CD4-positive, alpha-beta T cell treated with Interleukin-17A for 4 hours (primary cell): ENCODE measurements at places on chromosomes 2 and 18.

DNA sequence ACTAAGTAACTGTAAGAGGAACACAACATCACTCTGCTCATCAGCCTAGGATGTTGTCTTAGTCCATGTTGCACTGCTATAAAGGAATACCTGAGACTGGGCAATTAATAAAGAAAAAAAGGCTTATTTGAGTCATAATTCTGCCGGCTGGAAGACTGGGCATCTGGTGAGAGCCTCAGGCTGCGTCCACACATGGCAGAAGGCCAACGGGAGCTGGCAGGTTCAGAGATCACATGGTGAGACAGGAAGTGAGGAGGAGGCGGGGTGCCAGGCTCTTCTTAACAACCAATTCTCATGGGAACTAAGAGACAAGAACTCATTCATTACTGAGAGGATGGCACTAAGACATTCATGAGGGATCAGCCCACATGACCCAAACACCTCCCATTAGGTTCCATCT is 46.8 kb downstream of the EPG5 start:
- peak; percentile 21 for DNase-seq

DNA sequence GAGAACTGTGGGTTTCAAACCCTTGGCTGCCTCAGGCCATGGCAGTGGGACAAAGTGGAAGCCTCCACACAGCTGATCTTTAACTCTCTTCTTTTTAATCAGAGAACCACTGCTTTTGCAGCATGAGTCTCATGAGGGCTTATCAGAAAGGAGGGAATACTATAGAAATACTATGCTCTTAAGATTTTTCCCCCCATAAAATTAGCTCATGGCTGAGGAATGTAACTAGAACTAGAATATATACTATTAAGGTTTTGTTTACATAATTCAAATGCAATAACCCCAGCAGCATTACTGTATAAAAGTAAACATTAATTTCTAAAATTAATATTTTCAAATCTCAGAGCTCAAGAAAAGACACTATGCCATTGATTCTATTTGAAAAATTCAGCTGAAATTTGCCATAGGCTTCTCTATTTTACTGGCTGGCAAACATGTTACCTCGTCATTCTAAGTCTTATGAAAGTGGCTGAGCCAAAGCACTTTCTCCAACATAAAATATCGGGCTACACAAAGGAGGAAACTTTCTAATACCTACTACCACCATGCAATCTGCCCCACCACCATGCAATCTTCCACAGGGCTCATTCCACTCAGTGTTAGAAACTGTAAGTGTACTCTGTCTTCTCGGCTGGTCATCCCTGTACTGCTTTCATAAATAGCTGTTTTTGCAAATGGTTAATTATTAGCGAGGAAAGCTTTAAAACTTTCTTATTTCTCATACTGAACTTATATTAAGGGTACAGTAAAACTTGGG is 42.5 kb downstream of the WDR35 start:
- no peak for DNase-seq

GRCh38 chr2:25079050-25079635 is 37.3 kb downstream of the EFR3B start:
- no peak for DNase-seq

- DNase-seq = no peak
These were observed 1065.8 kb upstream of the SLC39A10 start for GRCh38 chr2:194591192-194591591.

DNA sequence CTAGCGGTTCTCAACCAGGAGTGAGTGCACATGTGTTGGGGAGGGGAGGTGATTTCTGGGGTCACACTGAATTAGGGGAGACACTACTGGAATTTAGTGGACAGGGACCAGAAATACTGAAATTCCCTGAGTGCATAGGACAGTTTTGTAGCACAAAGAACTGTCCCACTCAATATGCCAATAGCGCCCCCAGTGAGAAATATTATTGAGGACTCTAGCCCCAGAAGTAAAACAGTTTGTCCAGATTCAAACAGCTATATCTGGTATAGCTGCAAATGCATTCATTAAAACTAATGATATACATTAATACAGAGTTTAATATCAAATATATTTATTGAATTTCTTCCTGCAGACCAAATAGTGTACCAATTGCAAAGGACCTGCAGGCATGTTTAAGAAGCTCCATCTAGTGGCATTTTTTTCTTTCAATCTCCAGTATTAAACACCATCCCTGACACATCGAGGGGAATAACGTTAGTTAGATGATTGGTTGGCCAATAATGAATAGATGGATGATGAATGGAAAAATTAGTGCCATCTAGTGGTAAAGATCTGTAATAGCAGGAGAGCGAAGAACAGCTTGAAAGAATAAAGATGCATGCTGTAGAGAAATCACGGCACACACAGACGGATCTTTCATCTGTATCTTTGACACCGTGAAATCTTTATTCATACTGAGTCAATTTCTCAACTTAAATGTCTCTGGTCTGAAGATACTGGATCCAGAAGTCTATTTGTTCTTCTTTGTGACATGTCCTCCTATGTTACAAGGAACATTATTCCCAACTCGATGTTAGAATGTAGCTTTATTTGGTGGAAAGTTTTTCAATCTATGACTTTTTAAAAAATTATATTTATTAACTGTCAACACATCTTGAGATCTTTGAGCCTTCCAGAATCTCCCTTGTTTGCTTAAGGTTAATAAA is 62.5 kb downstream of the DHRS9 start:
- no peak for DNase-seq

GRCh38 chr2:136496966-136497365 is 268.4 kb upstream of the THSD7B start:
- no peak for DNase-seq

DNA sequence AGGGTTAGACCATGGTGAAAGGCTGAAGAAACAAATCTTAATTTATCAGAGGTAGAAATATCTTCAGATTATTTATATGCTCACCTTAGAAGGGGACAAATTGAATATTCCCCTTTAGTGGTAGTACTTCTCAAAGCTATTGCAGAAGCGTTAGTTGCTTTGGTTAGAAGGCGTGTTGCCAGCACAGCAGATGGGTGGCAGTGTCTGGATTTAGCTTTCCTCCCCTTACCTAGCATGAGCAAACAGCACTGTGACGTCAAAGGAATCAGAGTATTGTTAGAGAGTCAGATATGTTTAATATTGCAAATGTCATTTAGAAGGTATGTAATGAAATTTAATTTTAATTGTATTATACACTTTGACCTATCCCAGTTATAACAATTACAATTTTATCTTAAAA is 27.2 kb upstream of the GALR1 start:
- DNase-seq = no peak

GRCh38 chr2:152425765-152426727 is 91.1 kb downstream of the FMNL2 start:
- no peak for DNase-seq

DNA sequence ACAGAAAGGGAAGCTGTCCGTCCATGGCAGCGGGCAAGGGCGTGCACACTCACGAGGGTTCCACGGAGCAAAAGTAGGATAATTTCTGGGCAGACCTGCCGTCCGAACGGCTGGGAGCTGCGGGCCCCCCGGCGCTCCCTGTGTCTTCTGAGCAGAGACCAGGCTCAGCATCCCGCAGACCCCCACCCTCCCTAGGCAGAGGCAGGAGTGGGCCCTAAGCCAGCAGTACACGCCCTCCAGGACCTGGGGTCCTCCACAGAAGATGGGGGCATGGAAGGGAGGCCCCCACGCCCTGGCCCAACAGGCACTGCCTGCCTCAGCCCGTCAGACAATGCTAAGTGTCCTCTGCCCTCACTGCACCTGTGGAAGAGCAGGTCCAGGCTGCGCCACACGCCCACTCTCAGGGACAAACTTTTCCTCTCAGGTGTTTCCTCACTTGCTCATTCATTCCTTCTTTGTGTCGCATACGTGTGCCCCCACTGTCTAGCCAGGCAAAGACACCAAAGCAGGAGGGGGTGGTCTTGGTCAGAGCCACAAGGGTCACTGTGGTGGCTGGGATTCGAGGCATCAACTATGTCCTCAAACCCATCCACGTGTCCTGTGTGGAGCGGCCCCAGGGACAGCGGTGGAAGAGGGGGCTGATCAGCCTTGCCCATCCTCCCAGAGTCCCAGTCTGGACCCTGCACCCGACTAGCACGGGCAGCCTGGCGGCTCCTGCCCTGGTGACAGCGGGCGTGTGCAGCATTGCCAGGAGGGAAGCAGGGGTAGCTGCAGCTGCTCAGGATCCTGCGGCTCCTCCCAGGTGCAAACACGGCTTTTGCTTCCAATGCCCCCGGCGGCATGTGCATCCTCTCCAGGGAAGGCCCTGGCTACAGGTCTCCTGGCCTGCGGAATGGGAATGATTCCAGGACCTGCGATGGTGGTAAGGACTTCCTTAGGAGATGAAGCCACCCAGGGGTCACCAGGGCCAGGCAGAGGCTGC is 2.4 kb upstream of the GPC1 start:
- no peak for DNase-seq

GRCh38 chr2:218033208-218033589 is 30.4 kb upstream of the TNS1 start:
- DNase-seq = no peak

GRCh38 chr2:135962366-135963123 is 22.9 kb downstream of the DARS1 start:
- DNase-seq = no peak

DNA sequence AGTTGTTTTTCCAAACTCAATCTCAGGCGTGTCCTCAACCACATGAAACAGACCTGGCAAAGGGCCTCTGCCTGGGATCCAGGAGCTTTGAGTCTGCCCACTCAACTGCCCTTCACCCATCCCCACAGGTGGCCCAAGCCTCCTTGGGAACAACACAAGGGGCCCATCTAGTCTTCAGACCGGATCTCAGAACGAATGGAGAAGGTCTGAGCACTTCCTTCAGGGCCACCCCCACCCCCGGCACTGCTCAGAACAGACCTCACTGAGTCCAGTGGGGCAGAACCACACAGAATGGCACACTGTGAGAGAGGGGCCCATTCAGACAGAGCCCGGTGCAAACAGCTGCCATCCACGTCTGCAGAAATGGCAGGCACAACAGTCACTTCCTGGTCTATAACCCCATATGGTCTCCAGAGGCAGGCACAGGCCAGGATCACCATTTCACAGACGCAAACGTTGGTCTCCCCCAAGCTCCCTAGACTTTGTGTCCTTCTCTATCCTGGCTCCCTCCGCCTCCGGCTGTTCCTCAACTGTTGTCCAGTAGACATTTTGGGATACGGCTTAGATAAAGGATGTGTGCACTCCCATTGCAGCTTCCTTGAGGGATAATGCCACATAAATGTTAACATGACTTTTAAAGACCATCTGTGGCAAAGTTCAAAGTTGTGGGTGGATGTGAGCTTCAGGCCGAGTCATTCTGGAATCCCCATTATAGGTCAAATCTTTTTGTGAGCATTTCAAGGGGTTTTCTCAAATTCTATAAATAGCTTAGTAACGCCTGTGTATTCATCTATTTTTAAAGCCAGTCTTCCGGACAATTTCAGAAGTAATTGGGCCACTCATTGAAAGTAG is 149.7 kb downstream of the SMAD7 start:
- no peak for DNase-seq

GRCh38 chr2:108193251-108193650 is 46.5 kb upstream of the SULT1C3 start:
- no peak for DNase-seq

- DNase-seq = no peak
These were observed 150.9 kb downstream of the CD8B2 start for GRCh38 chr2:106638043-106638442.

- DNase-seq = no peak
These were observed 164.4 kb upstream of the MGAT5 start for GRCh38 chr2:134089454-134089853.

DNA sequence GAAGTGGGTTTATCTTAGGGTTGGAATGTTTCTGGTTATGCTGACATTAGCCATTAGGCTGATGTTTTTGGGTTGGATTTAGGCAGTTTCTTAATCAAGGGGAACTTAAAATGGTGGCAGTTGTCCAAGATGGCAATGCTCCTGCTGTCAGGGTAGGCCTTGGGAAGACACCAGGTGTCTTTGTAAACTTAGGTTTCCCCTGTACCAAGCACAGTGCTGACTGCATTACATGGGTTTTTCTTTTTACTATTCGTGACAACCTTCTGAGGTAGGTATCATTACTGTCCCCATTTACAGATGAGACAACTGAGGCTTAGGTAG is 528 bp upstream of the ATG16L1 start:
- no peak for DNase-seq

DNA sequence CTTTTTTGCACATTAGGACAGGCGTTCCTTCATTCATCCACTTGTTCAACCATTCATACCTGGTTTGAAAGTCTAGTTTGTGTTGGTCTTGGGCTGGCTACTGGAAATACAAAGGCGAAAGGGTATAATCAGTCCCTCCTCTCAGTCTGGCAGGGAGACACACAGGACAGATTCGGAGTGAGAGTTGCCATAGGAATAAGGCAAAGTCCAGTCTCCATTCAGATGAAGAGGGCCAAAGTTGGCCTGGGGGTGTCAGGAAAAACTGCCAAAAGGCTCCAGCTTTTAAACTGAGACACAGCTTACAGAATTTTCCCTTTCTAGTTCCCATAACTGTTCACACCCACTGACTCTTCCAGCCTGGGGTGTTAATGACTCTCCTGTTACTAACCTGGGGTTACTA is 96.3 kb upstream of the AQP4 start:
- no peak for DNase-seq

DNA sequence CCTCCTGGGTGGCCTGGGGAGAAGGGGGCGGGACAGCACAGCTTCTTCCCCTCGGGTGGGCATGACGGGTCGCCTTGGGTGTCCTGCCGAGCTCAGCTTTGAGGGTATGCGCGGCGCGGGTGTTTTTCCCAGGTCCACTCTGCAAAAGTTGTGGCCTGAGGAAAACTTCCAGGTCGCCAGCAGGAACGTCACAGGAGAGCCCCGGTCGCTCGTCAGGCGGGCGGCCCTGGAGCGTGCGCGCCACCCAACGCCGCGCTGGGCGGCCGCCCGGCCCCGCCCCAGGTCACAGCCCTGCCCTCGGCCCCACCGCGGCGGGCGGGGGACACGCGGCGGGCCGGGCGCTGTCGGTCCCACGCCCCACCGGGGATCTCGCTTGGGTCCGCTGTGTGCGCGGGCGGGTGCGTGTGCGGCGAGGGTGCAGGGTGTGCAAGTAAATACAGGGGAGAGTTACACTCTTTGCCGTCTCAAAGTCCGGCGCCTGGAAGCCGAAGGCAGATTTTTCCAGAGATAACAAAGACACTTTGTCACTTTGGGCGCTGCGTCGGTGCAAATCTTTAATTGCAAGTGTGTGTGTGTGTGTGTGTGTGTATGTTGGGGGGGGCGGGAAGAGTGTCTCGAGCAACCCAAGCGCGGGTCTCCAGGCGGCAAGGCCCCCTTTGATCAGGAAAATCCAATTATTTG is 616 bp upstream of the SP5 start:
- DNase-seq = peak; percentile 15

DNA sequence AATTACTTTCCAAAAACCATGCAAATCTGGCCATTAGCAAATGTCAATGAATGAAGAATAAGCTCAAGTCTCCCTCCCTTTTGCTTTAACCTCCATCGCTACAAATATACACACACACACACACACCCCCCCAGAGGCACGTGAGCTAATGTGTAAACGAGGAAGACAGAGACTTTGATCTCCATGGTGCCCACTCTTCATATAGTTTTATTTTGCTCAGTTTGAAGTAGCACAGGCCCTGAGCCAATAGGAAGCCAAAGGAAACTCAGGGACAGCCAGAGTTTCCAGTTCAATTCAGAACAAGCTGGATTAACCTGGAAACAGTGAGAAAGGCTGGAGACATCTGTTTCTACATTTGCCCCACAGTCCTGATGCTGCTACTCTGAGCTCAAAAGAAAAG is 248.4 kb upstream of the MEIS1 start:
- no peak for DNase-seq
